Left lobe of liver (tissue), 2 donors: ENCODE measurements at places on chromosomes 7 and 10. TPM values are rescaled to one million over a fixed set of nuclear protein-coding genes. Genes with fewer than 3 reads are reported as not detected.
A peak's percentile ranks its signal among the peaks of the same experiment; 100 is the strongest.

The C10orf105 gene
- total RNA-seq, result not detected

The GNAT3 gene
- total RNA-seq, result not detected

The DYDC2 gene
- total RNA-seq, result 0.48 TPM

The PTN gene
- 0.38 TPM for total RNA-seq

The FAM241B gene
- 1.2 TPM for total RNA-seq

The CALCR gene
- total RNA-seq, result not detected

The ADAM12 gene
- total RNA-seq, result not detected

The CCL24 gene
- total RNA-seq, result 0.88 TPM

The SEMA3A gene
- total RNA-seq, result 0.58 TPM

The FAM237B gene
- total RNA-seq, result not detected

GRCh38 chr10:120457431-120458172, 575 bp downstream of the PLPP4 start:
- DNase-seq, result no peak

DNA sequence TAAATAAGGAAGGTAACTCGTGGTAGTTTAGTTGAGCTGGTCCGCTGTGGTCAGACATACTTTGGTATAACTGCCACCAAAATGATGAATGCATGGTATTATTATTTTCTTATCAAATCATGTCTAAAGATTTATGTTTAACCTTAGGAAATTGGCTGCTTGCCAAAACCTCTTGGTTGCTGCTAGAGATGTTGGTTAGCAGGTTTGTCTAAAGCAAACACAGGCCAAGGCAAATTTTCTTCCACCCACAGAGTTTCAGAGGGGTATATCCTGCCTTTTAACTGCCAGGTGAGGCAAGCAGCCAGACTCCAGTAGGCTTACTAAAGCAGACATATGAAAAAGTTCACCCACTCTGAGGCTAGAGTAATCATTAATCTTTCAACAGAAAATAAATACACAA, 101.4 kb downstream of the SEMA3E start:
- peak; percentile 54 for DNase-seq

- peak; percentile 21 for DNase-seq
These were observed 182.4 kb downstream of the ARHGAP21 start for GRCh38 chr10:24541239-24541753.

- no peak for DNase-seq
These were observed 311.9 kb upstream of the GNAI1 start for GRCh38 chr7:79822620-79823240.

DNA sequence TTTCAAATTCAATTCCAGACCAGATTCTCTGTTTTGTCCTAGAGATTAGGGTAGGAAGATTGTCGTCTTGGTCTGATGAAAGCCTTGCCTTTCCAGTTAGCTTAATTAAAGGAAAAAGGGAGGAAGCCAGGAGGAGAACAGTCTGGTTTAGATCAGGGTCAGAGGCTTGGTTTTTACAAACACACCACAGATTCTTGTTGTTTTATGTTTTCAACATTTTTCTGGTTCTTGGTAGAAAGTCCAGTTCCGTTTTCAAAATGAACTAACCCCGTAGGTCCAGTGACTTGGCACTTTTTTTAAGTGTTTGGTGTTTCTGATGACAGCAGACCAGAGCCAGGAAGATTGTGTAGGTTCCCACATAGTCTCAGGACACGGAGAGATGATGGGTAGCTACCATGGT, 167.1 kb upstream of the INHBA start:
- no peak for DNase-seq

- no peak for DNase-seq
These were observed 26.1 kb downstream of the UBE2H start for GRCh38 chr7:129926618-129927017.

- peak; percentile 96 for DNase-seq
These were observed 12.9 kb downstream of the MDH2 start for GRCh38 chr7:76060842-76061241.

DNA sequence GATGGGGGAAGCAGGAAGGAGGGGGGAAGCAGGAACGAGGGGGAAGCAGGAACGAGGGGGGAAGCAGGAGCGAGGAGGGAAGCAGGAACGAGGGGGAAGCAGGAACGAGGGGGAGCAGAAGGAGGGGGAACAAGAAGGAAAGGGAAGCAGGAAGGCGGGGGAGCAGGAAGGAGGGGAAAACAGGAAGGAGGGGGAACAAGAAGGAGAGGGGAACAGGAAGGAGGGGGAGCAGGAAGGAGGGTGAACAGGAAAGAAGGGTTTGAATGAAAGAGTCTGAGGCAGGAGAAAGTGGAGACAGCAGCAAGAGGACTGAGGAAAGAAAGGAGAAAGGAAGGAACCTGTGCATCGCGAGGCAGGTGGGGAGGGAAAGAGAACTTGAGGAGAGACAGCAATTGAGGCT, 256.6 kb downstream of the PTEN start:
- DNase-seq, result no peak

GRCh38 chr7:87506246-87507180, 31.0 kb upstream of the ABCB4 start:
- no peak for DNase-seq

DNA sequence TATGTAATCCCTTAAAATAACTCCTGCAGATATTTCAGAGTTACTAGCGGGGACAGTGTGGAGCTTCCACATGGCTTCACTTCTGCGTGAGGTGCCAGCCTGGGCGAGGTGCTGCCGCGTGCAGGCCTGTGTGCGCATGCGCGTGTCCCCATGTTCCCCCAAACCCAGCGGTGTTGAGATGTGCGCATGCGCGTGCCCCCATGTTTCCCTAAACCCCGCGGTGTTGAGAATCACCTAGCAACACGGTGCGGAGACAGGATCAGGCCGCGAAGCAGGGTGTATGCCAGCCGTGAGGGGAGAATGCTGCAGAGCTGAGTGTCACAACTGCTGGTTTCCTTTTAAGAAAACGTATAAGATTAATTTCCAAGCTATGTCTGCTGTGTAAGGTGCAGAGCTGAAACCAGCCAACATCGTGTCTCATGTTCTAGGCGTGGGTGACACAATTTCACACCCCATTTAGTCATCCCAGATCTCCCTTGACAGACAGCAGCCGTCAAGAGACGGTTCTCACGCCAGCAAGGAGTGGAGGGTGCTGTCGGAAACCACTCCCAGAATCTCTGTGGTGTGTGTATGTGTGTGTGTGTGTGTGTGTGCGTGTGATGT, 71.9 kb upstream of the ADARB2 start:
- no peak for DNase-seq

DNA sequence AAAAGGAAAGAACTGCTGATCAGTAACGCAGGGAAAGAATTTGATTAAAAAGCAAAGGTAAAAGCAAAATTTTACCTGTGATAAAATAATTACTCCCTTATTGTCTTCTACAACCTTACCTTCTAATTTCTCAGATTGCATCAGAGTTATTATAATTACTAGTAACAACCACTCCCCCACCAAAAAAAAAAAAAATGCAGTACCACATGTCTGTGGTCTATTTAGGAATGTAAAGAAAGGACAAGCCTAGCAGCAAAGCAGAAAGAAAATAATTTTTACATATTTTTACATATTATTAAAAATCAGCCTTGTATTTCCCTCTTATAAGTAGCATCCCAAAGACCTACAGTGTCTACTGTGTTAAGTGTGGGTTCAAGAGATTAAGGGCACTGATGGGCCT, 430.4 kb downstream of the TFEC start:
- DNase-seq, result no peak

- no peak for DNase-seq
These were observed 387.5 kb downstream of the CCSER2 start for GRCh38 chr10:84715911-84716310.

GRCh38 chr10:23337616-23338015, 7.0 kb downstream of the C10orf67 start:
- no peak for DNase-seq

DNA sequence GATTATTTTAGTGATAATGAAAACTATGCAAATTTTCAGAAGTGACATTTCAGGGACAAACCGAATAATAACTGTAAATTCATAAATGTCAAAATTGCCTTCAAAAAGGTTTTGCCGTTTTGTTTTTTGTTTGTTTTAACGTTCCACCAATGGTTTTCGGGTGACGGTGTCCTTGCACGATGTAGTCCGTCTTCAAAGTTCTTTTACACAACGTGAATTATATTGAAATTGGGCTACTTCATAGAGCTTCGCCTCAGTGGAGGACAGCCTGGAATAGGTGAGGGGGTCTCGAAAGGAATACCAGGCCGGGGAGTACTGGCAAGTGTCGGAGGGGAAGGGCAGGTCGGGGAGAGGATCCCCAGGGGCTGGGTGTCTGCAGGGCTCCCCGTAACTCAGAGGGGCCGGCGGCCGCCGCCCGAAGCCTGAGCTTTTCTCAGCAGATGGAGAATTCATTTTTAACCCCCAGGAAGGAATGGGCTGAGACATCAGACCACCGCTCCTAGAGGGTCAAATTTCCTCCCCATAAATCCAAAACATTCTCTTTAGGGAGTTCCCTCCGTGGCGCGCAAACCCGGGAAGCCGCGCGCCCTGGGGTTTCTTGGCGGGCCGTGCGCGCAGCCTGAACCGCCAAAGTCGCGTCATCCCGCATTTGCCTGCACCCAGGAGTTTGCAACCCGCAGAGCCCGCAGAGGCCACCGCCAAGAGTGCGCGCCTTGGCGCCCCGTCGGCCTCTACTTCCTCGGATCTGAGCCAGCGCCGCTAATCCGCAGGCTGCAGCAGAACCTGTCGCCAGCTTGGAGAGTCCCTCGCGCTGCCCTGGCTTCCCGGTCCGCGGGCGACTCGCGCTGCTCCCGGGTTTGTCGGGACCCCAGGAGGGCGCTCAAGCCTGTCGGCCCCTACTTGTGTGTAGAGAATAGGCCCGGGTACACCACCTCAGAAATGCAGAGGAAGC, 17.3 kb upstream of the EVX1 start:
- DNase-seq, result no peak

DNA sequence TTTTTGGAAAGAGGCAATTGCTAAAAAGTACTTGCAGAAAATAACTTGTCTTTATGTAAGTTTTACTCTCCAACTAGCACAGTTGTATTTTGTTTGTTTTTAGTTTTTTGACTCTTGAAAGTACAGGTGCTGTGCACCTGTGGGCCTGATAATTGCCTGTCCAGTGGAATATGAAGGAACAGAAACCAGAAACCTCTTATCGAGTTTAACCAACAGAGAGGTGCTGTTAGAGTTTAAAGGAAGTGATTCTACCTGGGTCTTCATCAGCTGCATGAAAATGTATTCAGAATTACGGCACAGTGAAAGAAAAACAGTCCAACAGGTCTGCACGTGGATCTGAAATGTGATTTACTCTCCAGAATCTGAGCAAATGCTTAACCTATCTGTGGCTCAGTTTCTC, 326.6 kb upstream of the POM121L12 start:
- DNase-seq, result no peak

DNA sequence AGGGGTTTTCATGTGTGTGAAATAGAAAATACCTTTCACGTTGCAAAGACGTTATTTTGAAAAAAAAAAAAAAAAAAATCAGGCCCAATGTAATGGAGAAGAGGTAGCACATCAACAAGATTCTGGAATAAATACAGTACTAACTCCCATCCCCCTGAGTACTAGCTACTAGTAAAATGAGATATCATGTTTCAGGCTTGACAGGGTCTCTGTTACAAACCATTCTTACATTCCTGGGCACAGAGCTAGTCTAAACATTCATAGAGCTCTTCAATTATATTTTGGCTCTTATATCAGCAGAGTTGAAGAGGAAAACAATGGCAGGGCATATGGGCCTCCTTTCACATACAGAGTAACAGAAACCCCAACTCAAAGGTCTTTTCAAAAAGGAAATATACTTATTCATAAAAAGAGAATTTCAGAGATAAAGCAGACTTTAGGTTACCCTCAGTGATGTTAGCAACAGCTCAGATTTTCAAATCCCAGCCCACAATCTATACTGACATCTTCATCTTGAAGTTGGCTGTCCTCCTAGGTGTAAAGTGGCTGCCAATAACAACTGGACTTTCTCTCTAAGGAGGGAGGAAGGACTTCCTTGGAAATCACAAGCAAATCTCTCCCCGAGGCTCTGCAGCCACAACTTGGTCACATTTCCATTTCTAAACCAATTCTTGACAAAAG, 18.6 kb downstream of the C7orf33 start:
- no peak for DNase-seq
